ENCODE measurements at places on chromosomes 5 and 9.

DNA sequence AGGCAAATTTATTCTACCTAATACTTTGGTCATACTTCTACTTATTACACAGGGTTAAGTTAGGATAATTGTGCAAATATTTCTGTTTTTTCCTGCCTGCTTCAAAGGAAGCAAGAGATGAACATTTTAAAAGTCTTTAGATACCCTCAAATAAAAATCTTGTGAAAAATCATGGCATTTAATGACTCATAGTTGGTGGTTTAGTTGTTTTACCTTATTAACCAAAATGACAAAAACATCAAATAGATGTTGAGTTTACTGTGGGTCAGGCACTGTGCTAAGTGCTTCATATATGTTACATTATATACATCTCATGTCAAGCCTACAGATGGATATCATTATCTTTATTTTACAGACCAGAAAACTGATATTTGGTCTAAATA is 54.4 kb downstream of the ZNF474 start:
- no peak for DNase-seq

- DNase-seq: no peak
Measured at GRCh38 chr5:79562351-79563246, 48.7 kb upstream of the HOMER1 start.

DNA sequence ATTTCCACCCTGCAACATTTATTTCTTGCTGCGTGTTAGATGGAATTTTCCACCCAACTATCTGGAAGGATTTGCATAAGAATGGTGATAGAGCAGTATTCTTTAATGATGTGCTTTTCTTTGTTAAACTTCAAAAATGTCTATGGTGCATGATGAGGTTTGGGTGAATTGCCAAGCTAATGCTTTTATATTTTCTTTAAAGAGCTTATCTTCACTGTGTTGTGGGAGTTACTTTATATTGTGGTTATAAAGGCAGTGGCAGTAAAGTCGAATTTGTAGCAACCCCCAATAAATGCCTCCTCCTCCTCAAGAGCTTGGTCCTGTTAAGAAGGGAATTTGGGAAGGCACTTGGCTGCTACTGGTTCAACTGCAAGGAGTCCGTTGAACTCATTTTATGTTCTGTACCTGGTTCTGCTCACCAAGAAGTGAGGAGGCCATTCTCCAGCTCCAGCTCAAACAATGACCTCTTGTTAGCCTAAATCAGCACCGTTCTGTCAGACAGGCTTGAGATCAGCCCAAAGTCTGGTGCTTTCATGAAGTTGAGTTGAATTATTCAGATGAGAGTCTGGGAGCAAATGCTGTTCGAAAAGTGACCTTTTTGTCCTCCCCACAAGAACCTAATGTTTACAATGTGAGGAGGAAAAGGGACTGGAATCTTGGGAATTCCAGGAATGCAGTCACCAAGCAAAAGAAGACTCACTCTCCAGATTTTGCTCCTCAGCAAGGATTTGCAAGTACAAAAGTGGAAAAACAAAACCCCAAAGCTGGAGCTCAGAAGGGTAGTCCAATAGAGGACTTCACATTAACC is 217.0 kb downstream of the TMEM38B start:
- no peak for DNase-seq

DNA sequence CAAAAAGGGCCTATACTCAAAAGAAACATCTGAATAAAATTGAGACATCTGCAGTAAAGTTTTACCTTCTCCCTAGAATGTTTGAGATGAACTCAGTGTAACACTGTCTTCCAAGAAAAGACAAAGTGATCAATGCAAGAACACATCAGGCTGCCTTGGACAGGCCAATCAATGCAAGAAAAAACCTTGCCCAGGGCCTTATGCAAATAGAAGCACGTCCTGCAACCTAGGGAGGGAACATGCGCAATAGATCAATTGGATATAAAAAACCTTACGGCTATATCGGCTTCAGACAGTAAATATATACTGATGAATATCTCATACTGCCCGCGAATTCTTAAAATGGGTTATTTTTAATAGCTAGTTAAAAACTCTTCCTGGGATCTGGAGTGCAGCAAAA is 66.4 kb upstream of the POU5F2 start:
- no peak for DNase-seq

- DNase-seq: no peak
Measured at GRCh38 chr5:34998058-34998789, 49.5 kb downstream of the AGXT2 start.

GRCh38 chr5:137289856-137290255 is 209.3 kb downstream of the SPOCK1 start:
- DNase-seq: no peak

- DNase-seq: peak; percentile 10
Measured at GRCh38 chr9:23555851-23556250, 270.2 kb downstream of the ELAVL2 start.

DNA sequence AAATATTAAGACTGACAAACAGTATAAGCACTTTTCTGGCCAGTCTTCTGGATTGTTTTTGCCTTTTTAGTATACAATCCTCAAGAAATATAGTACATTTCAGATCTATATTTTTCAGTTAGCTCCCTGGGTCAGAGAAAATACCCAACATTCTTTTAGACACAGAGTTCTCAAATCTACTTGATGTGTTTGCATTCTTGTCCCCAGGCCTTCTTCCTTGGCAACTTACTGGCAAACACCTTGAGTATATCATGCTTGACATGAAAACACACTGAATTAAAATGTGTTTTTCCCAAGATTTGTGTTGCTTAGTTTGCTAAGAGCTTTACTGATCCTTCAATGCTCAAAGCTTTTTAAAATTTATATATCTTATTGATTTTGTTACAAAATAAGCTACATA is 1413.1 kb upstream of the CDH9 start:
- peak; percentile 13 for DNase-seq

DNA sequence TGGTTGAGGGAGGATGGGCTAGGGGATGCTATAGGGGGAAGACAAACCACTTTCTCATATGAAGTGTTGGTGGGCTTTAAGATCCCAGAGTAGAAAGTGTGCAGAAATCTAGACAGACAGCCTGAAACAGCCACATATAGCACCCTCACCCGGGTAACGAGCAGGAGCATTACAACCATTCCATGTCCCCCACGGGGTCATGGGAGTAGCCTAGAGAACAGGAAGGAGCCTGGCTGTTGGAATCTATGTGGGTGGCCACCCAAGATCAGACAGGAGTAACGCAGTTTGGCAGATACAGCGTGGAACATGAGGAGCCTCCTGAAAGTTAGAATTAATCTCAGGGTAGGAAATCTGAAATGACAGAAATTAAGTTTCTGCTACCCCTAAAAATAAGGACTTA is 146.1 kb upstream of the RAI14 start:
- no peak for DNase-seq

GRCh38 chr9:133030317-133031129 is at the start of gene GTF3C5:
Gene GTF3C5, plus strand, starts transcription at chr9:133030997. Its CDS starts 15 bp downstream, at chr9:133031012.
- DNase-seq: peak; percentile 100

GRCh38 chr5:34539183-34539582 is 116.9 kb upstream of the RAI14 start:
- no peak for DNase-seq

- no peak for DNase-seq
Measured at GRCh38 chr9:135230386-135230765, 142.9 kb downstream of the OLFM1 start.

DNA sequence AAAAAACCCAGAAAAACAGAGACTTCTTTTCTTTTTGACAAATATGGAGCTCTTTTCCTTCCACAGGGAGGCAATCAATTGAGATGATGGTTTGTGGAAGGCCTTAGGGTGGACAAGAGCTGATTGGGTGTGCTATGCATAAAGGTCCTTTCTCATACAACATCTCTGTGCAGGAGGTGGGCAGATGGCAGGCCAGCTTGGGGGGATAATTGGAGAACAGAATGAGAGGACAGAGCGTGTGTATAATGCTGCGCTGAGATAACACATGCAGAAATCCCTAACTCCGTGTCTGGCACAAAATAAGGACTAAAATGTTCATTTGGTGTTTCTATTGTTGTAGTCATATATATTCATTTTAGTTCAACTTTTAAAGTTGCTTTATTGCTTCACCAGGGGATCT is 159.0 kb upstream of the MEF2C start:
- no peak for DNase-seq

DNA sequence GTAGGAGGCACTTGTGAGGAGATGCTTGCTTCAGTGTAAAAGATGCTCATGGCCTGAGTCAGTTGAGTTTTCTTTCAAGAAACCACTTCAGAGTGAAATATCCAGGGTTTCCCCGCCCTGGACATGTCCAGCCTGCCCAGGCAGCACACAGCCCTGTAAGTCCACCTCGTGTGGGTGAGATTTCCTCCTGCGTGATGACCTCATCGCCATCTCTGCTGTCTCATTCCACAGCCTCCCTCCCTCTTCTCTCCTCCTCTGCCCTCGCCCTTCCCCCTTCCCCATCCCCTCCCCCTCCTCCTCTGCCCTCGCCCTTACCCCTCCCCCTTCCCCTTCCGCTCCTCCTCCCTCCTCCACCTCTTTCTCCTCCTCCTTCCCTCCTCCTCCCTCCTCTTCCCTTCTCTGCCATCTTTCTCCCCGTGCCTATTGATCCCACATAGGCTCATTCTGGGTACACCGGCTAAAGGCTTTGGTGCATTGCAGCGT is 34.0 kb upstream of the NCS1 start:
- DNase-seq: peak; percentile 95

GRCh38 chr5:8924054-8924793 is 621.7 kb downstream of the SEMA5A start:
- DNase-seq: no peak

DNA sequence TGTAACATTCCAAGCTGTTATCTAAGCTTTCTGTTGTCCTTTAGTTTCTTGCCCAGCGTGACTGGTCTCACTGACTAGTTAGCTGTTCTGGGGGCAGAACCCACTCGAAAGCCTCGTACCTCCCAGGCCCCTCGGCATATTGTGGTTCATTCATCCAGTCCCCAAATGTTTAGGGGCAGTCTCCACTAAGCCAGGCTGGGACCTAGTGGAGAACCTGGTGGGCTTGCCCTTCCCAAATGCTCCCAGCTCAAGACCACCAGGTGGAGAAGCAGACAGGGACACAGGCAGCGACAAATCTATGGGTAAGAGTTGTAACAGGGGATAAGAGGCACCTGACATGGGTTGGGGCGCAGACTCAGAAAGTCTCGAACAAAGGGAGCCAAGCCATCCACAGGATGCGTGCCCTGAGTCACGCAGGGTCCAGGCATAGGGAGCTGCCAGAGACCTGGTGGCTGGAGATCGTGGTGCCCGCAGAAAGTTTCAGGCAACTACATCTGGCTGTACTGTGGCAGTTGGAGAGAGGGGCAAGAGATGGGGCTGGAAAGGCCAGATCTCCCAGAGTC is 851 bp upstream of the EEIG1 start:
- no peak for DNase-seq

GRCh38 chr5:178496642-178497041 is 93.6 kb downstream of the COL23A1 start:
- no peak for DNase-seq

- no peak for DNase-seq
Measured at GRCh38 chr9:33024126-33024965, 727 bp upstream of the DNAJA1 start.

DNA sequence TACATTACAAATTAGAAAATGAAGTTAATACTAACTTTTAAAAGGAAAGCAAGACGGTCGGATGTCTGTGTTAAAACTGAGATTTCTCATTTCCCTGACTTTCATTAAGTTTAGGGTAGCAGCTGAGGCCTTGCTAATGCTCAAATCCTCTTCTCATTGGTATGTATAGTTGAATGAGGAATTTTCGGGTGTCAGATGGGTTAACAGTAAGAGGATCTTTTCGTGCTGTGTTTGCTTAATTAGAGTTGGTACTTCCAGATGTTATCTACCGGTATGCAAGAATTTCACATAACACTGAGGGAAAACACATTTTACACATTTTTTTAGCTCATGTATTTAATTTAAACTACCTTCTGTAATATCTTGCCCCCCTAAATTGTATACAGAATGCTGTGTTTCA is 168.2 kb upstream of the CTNND2 start:
- no peak for DNase-seq

DNA sequence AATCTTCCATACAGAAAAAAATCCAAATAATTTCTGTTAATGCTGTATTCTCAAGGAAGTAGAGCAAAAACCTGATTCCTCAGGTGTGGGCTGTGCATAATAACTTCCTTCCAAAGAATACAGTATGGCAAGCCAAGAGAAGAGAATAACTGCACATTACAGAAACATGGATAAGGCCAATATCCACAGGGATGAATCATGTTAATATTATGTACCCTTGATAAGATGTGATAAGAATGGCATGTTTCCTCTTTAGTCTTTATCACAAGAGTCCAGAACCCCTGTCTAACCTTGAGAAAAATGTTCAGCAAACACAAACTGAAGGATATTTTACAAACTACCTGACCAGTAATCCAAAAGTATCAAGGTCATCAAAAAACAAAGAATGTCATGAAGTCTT is 795.8 kb downstream of the SEMA5A start:
- DNase-seq: no peak

GRCh38 chr9:38048316-38048969 is 20.6 kb downstream of the SHB start:
- no peak for DNase-seq

DNA sequence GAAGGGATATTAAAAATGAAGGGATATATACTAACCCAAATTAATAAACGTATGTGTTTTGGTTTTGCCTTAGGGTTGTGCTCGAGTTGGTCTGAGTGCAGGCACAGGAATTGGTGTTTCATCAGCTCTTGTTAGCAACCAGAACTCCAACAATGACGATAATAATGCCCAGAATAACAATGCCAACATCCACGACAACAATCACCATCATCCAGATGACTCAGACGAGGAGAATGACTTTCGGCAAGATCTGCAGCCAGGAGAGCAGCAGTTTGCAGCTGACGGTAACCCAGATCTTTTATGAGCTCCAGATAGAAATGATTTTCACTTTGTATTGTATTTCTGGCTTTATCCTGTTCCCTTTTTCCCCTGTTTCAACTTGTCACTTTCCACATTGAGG is 33.2 kb downstream of the FBXO38 start:
- no peak for DNase-seq

GRCh38 chr5:126552614-126553013 is 42.4 kb downstream of the ALDH7A1 start:
- DNase-seq: no peak

- no peak for DNase-seq
Measured at GRCh38 chr5:119631660-119632059, 2.3 kb downstream of the FAM170A start.

DNA sequence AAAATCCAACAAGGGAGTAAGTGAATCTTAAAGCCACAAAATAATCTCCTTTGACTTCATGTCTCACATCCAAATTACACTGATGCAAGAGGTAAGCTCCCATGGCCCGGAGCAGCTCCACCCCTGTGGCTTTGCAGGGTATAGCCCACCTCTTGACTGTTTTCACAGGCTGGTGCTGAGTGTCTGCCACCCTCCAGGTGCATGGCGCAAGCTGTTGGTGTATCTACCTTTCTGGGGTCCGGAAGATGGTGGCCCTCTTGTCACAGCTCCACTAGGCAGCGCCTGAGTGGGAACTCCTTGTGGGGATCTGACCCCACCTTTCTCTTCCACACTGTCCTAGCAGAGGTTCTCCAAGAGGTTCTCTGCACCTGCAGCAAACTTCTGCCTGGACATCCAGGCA is 1051.1 kb upstream of the CDH6 start:
- DNase-seq: no peak

GRCh38 chr5:3098821-3099220 is 347.3 kb upstream of the IRX2 start:
- no peak for DNase-seq

Measured in umbilical cord (tissue), 2 donors.